ENCODE measurements at places on chromosomes 7 and 10.

DNA sequence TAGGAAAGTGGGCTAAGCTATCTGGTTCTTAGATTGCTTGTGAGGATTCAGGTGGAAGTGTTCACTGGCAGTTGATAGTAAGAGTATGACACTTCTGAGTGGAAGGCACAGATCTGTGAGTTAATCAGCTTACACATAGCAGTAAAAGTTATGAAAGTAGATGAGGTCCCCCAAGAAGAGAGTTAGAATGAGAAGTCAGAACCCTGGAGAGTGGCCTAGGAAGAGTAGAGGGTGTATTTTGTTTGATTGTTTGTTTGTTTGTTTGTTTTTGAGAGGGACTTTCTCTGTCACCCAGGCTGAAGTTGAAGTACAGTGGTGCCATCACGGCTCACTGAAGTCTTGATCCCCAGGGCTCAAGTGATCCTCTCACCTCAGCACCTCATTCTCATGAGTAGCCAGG lies 44.1 kb downstream of the SP4 start:
- DNase-seq, result no peak

GRCh38 chr10:43585046-43585445 lies 10.6 kb upstream of the ZNF239 start:
- DNase-seq, result no peak

DNA sequence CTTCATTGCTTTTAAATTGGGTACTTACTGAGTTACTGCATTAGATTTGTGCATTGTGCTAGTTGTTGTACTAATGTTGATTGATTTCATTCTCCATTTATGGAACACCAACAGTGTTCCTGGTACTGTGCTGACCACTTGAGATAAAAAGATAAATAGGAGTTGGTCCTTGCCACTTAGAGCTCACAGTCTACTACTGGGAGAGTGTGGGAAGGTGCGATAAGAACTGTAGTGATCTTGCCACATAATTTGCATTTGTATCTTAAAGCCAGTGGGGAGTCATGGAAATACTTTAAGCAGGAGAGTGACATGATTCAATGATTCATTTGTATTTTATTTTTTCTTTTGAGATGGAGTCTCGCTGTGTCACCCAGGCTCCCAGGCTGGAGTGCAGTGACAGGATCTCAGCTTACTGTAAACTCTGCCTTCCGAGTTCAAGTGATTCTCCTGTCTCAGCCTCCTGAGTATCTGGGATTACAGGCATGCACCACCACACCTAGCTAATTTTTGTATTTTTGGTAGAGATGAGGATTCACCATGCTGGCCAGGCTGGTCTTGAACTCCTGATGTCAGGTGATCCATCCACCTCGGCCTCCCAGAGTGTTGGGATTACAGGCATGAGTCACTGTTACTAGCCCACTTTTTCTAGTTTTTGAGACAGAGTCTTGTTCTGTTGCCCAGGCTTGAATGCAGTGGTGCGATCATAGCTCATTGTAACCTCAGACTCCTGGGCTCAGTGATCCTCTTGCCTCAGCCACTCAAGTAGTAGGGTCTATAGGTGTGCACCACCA lies 51.2 kb upstream of the TMEM248 start:
- no peak for DNase-seq

DNA sequence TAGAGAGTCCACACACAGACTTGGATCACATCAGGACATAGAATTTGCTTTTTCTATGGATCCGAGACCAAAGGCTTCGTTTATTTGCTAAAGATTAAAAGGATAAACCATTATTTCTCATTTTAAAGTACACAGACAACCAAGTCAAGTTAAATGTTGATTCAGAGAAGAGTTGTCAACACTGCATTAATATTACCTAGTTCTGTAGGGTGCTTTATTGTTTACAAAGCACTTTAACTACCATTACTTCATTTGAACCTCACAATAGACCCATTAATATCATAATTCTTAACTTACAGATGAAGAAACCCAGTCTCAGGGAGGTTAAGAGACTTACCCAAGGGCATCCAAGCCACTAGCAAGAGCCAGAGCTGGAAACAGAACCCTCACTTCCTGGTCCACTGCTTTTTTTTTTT lies 43.2 kb upstream of the GSAP start:
- DNase-seq, result no peak

GRCh38 chr10:4332764-4333458 lies 493.1 kb upstream of the AKR1E2 start:
- DNase-seq, result no peak

GRCh38 chr7:147980826-147981813 lies 609.4 kb upstream of the C7orf33 start:
- DNase-seq, result no peak

- DNase-seq, result no peak
Observed at GRCh38 chr10:15453457-15453856, 82.4 kb upstream of the FAM171A1 start.

DNA sequence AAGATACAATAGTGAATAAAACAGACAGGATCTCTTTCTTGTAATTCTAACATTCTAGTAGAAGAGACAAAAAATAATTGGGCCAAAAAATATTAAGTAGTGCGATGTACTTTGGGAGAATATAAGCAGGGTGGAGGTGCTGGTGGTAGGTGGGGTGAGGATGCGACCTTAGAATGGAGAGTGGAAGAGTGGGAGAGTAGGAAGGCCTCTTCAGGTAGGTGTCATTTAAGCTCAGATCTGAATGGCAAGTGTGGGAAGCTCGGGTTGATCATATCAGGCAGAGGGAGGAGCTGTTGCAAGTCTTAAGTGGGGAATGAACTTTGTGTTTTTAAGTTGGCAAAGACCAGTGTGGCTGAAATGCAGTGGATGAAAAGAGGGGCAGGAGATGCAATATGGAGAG lies 3.8 kb upstream of the IFRD1 start:
- no peak for DNase-seq

DNA sequence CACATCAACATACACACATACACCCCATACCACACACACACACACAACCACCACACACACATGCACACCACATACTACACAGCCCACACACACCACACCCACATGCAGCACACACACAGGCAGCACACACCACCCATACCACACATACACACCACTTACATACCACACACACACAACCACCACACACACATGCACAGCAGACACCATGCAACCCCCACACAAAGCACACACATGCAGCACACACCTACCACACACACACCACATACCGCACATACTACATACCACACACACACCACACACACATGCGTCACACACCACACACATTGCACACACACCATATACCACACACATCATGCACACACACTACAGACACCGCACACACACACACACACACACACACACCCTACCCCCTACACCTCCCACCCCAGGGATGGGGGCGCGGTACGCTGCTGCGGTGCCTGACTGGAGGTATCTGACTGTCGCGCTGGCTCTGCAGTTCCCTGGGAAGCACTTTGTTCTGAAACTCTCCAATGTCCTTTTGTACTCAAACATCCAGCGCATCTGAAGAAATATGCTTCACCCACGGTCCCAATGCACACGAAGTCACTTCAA lies 5.4 kb upstream of the TRPV6 start:
- DNase-seq, result no peak

- no peak for DNase-seq
Observed at GRCh38 chr10:85265121-85265520, 936.7 kb downstream of the CCSER2 start.

Measured in ovary (tissue), 10 donors.